ENCODE measurements at places on chromosomes 5 and 9.

DNA sequence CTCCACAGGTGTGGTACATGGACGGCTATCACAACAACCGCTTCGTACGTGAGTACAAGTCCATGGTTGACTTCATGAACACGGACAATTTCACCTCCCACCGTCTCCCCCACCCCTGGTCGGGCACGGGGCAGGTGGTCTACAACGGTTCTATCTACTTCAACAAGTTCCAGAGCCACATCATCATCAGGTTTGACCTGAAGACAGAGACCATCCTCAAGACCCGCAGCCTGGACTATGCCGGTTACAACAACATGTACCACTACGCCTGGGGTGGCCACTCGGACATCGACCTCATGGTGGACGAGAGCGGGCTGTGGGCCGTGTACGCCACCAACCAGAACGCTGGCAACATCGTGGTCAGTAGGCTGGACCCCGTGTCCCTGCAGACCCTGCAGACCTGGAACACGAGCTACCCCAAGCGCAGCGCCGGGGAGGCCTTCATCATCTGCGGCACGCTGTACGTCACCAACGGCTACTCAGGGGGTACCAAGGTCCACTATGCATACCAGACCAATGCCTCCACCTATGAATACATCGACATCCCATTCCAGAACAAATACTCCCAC, 32.1 kb downstream of the OLFM1 start:
- DNase-seq, result no peak

GRCh38 chr9:88808019-88808656, 183.1 kb upstream of the S1PR3 start:
- peak; percentile 8 for DNase-seq

DNA sequence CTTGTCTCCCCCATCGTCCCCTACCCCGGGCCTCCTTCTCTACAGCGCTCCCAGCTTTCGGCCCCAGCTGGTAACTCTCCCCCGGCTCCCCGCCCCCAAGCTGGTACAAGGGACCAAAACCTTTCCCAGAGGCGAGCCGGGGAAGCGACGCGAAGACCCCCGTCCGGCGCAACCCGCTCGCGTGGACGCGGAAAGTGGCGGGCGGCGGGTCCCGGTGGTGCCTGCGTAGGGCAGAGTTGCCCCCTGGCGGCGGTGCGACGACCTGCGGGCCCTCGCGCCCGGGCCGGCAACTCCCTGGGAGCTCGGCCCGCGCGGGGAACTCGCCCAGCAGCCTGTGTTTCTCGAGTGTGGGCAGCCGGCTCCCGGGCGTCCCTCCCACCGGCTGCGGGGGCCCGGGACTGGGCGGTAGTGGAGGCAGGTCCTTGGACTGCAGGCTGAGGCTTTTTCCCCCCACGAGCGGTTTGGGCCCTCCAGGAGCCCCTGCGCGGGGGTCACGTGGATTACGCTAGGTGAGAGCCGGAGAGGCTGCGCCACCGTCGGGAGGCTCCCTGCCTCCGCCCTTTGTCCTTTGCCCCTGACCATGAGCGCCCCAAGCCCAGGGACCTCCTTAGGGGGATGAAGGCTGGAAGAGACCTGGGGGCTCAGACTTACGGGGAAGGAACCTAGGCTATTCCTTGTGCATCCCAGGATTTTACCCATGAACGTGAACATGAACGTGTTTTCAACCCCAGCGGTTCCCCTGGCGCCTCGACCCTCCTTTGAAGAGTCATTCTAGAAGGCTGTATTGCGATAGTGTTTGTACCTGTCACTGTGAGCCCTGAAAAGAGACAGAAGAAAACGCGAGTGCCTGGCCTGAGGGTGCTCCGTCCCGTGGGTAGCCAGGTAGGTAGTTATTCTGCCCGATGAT, 2.9 kb upstream of the FOXD1 start:
- DNase-seq, result peak; percentile 58

GRCh38 chr5:132067941-132068808, 5.4 kb upstream of the CSF2 start:
- DNase-seq, result no peak

- DNase-seq, result no peak
These were observed 179.9 kb downstream of the ST8SIA4 start for GRCh38 chr5:100723229-100723628.
